ENCODE measurements at places on chromosomes 2 and 18.

DNA sequence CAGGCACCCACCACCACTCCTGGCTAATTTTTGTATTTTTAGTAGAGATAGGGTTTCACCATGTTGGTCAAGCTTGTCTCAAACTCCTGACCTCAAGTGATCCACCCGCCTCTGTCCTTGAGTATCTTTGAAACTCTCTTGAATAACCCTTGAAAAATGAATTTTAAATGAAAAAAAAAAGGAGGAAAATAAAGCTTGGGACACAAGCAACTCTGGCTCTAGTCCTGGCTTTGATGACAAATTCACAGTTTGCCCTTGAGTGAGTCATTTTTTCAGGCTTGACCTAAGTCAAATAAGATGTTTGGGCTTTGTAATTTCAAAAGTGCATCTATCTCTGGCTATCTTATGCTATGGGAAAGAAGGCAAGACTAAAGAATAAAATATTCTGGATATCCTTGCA lies 79.0 kb upstream of the TRIB2 start:
- DNase-seq = no peak

DNA sequence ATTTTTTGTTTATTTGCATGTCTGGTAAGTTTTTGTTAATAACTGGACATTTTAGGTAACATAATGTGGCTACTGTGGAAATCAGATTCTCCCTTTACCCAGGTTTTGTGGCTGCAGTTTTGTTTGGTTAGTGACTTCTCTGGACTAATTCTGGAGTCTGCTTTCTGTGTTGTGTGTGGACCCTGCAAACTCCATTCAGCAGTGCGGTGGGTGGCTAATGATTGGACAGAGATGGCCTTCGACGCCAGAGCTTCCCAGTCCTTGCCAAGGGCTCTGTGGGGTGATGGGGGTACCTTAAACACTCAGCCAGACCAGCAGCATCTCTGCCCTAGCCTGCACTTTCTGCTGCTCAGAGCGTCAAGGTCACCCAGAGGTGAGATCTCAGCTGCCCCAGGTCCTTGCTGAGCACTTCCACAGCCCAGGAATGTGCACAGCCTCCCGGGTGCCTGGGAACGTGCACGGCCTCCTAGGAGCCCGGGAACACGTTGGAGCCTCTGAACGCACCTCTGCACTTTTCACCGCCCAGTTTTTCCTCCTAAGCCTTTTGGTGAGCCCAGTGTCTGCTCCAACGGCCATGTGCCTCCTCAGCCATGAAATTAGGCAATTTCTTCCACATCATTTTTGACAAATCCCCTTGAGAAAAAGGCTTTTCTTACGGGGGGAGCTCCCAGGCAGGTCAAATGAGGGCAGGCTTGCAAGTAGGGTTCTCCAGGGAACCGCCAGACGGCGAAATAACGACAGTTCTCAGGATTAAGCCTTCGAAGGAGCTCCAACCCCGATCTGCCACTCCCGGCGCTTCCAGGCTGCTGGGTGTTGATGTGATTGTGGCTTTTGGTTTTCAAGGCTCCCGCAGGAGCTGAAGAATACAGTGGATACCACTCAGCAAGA lies 35.2 kb upstream of the KLF11 start:
- no peak for DNase-seq

DNA sequence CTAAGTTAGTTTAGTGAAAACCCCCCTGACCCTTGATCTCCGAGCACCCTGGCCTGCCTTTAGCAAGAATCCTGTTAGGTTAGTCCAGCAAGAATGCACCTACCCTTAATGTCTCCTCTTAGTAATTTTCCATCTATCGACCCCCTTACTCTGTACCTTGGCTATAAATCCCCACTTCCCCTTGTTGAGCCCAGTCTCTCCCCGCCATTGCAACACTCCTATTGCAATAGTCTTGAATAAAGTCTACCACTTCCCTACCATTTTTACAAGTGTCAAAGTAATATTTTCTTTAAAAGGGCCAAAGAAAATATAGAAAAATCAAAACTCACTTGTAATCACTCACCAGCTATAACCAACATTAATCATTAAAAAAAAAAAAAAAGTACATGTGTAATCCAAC lies 4.2 kb upstream of the ZBTB7C start:
- DNase-seq = no peak

- no peak for DNase-seq
Observed at GRCh38 chr18:9549405-9549804, 65.0 kb downstream of the PPP4R1 start.

- DNase-seq = no peak
Observed at GRCh38 chr2:172811027-172811426, 75.4 kb downstream of the RAPGEF4 start.

- DNase-seq = no peak
Observed at GRCh38 chr2:219500135-219500534, 1.4 kb downstream of the GMPPA start.
